ENCODE measurements at places on chromosomes 4 and X.

GRCh38 chrX:13716455-13716854 lies 18.0 kb downstream of the TRAPPC2 start:
- no peak for DNase-seq

DNA sequence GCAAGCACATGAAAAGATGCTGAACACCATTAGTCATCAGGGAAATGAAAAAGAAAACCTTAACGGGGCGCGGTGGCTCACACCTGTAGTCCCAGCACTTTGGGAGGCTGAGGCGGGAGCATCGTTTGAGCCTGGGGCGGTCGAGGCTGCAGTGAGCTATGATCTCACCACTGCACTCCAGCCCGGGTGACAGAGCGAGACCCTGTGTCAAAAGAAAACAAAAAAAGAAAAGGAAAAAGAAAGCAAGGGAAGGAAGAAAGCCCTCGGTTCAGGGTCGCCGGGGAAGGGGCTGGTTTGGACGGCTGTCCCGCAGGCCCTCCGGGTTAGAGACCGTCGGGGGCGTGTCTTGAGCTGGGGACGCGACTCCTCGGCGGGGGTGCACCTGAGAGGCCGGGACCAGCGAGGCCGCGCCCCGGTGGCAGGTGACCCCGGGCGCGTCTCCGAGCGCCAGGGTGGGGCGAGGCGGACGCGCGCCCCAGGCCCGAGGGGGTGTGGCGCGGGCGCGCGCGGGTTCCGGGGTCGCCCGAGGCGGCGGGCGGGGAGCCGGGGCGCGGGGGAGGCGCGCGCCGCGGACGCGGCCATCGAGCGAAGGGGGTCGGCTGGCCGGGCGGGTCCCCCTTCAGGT lies 478 bp upstream of the PLXNA3 start:
- no peak for DNase-seq

GRCh38 chrX:23228454-23228853 lies 106.2 kb upstream of the PTCHD1 start:
- no peak for DNase-seq

- peak; percentile 37 for DNase-seq
These were observed 770 bp downstream of the SMAD1 start for GRCh38 chr4:145482209-145483037.

DNA sequence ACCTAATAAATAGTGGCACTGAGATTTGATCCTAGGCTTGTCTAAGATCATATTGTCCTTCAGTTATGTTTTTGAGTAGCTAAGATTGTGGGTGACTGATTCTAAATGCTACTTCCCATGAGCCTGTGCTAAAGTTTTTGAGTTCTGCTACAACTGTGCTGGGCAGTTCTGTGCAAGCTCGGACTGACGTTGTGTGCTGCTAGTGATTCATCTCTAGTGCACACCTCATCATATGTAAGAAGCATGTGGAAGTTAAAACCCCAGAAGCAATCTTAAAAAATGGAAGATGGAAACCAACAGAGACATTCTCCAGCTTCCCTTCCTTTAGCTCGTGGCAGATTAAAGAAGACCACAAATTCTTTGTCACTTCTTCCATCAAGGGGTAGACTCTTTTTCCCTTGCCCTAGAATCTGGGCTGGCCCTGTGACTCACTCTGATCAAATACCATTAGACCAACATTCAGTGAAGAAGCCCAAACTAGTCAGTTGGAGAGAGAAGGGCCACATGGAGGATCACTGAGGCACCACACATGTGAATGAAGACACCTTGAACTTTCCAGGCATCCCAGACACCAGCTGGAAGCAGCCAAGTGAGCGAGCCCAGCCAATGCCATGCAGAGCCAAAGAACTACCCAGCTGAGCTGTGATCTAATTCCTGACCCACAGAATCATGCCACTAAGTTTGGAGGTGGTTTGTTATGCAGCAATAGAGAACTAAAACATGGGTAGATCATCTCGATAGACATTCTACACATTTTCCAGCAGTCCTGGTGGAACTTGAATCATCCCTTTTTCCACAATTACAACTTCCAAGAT lies 16.8 kb downstream of the ARHGAP6 start:
- no peak for DNase-seq

- no peak for DNase-seq
These were observed 114.8 kb downstream of the BCOR start for GRCh38 chrX:39982948-39983347.

DNA sequence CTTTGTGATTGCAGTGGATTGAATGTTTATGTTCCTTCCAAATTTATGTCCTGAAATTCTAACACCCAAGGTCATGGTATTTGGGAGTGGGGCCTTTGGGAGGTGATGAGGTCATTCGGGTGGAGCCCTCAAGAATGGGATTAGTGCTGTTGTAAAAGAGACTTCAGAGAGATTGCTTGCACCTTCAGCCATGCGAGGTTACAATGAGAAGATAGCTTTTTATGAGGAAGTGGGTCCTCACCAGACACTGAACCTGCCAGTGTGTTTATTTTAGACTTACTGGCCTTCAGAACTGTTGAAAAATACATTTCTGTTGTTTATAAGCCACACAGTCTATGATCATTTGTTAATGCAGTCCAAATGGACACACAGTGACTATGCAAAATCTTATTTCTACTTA lies 161.0 kb upstream of the GPRIN3 start:
- no peak for DNase-seq

GRCh38 chr4:3254302-3255131 lies 5.6 kb downstream of the MSANTD1 start:
- DNase-seq = no peak

DNA sequence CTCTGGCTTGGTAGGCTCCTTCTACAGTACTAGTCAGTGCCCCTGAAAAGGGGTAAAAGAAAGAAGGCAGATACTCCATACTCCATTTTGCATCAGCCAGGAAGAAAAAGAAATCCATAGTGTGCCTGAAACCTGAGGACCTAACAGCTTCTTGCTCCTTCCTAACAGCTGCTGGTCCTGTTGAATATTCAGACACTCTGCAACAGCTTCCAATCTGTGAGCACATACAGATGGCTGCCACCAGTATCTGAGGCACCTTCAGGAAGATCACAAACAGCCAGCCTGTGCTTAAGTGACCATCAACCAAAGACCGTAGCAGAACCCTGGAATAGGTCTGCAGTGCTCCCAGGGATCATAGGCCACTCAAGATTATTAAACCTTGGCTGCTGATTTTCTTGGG lies 4.3 kb downstream of the GIMD1 start:
- DNase-seq = no peak
